ENCODE measurements at places on chromosomes 5 and 9.

GRCh38 chr5:58898538-58898937 is 315.7 kb downstream of the RAB3C start:
- DNase-seq, result no peak

- no peak for DNase-seq
Measured at GRCh38 chr5:38899936-38900335, 54.1 kb downstream of the OSMR start.

DNA sequence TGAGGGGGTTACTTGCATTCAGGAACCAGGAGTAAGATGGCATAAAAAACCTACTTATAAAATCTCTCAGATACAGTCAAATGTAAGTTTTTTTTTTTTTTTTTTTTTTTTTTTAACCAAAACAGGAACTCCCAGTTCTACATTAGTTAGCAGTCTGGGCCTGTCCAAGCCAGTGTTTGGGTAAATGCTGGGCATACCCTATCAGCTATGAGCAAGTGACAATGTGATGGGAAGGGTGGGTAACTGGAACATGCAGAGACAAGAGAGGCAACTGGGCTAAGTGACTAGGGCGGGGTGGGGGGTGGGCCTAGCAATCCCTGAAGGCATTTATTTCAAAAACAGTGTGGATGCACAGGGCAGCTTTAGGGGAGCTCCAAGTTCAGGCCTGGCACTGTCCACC is 2.3 kb downstream of the NMRK1 start:
- DNase-seq, result no peak

- DNase-seq, result no peak
Measured at GRCh38 chr5:95925939-95926338, 35.7 kb downstream of the ELL2 start.

DNA sequence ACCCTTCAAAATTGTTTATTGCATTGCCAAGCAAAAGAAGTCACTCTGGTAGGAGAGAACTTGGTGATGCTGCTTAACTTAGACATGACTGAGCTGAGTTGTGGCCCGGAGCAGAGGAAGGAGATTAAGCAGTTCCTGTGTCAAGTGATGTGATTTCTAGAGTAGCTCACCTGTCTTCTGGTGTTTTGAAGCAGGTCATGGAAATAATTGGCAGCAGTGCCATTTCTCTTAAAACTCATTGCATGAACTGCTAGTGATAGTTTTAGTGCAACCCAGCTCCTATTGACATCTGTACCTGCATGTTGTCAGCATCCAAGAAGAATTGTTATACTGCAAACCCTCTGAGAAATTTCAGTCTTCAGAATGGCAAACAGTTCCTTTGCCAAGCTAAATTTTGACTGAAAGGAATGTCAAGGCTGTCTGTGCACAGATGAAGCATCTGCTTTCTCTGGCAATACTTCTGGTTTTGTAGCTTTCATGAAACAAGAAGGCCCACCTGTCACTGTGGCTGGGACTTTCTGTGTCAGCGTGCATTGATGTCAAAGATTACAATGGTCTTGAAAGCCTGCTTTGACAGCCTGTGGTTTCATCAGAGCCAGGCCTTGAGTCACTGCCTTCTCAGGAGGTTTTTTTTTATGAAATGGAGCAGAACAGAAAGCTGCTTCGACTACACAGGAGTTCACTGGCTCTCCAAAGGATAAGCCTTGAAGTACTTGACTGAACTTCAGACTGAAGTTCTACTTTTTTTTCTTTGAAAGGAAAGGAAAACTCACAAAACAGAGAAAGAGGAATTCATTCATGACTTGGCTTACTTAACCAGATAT is 90.6 kb downstream of the RALGPS1 start:
- DNase-seq, result no peak

- DNase-seq, result no peak
Measured at GRCh38 chr9:100445161-100445902, 18.4 kb downstream of the MSANTD3 start.

DNA sequence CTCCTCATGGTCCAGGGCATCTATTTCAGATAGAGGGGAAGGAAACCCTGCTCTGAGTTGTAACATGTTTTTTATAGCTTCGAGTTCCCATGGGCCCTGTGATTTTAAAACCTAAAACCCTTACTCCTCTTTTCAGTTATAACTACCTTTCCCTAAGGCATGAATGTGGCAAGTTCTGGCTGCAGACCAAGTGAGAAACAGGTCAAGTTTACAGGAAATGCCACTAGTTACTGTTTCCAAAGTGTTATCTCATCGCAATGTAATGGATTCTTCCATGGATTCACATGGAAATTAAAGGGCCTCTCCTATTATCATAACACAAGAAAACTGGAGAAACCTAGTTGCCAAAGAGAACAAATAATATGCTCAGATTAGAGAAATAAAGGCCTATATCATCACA is 574.5 kb upstream of the GRAMD2B start:
- DNase-seq, result no peak

DNA sequence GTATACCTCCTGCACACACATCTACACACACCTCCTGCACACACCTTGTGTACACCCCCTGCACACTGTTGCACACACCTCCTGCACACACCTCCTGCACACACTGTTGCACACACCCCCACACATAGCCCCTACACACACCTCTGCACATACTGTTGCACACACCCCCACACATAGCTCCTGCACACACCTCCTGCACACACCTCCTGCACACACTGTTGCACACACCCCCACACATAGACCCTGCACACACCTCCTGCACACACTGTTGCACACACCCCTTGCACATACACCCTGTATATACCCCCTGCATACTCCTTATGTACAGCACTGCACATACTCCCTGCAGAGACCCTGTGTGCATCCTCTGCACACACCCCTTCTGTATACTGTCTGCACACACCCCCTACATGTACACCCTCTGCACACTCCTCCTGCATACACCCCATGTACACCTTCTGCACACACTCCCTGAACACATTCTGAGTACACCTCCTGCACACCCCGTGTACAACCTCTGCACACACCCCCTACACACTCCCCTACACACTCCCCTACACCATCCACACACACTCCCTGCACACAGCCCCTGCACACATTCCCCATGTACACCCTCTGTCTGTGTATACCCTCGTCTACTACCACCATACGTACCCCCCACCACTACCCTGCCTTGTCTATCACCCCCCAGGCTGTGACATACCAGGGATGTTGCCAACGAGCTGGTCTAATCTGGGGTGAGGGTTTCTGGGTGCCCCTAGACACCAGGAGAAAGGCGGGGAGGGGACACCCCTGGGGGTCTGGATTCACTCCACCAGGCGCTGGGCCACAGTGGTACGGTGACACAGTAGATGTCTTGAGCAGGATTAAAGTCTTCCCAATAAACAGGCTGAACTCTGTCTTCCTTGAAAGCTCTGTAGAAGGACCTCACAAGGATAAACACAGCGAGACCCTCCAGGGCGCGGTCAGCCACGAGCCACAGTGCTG is 1.1 kb upstream of the CEP72 start:
- DNase-seq, result no peak

DNA sequence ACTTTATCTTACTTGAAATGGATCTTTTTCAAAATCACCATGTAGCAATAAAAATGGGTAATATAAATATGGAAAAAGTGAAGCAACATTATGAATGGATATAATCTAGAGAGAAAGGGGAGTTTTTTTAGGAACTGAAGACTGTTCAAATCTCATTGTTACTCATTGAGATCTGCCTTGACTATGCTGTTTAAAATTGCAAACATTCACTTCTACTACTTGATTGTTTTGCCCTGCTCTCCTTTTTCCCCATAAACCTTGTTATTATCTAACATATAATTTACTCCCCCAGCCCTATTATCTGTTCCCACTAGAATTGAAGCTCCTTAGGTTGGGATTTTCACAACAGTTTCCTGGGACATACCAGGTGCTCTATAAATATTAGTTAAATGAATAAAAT is 22.0 kb downstream of the PAM start:
- DNase-seq, result no peak

- DNase-seq, result no peak
Measured at GRCh38 chr9:132078699-132079356, 839 bp downstream of the MED27 start.

GRCh38 chr9:77018058-77018968 is 1.1 kb upstream of the FOXB2 start:
- DNase-seq, result no peak

DNA sequence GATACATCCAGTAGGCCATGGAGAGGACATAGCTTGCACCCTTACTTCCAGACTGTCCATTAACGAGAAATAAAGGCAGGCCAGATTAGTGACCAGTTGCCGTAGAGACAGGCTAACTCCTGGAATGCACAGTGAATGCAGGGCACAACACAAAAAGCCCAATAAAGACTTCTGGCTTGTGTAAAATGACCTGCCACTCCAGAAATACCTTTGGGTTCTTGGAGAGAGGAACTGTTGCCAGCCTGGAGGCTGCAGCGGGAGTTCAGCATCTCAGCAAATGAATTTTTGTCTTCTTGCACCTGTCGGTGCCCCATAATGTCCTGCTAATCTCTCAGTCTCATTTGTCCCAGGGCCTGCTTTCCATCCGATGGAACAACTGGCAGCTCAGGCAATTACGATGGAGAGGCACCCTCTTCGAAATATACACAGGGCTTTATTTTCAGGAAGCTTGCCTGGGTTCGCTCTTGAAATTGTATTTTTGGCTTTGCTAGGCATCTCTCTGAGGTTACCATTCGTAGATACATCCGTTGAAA is 538.8 kb upstream of the ZNF462 start:
- DNase-seq, result no peak

GRCh38 chr9:92650839-92651621 is 18.9 kb downstream of the IPPK start:
- no peak for DNase-seq

GRCh38 chr9:134200730-134201129 is 36.4 kb upstream of the RNU6ATAC start:
- DNase-seq, result no peak

DNA sequence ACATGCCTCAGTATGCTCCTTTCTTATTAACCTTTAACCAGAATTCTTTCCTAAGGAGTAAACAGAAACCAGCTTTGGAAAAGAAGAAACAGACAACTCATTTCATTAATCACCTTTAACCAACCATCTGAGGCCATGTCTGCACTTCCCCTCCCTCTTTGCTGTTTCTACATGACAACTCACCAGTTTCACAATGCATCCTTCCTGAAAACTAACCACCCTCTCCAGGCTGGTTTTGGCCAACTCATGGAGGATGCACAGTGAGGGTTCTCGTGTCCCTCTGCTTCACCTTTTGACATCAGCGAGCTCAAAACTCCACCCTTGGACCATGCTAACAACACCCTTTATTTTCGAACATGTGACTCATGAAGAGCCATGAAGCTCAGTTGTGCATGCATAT is 244.1 kb downstream of the ELAVL2 start:
- no peak for DNase-seq

DNA sequence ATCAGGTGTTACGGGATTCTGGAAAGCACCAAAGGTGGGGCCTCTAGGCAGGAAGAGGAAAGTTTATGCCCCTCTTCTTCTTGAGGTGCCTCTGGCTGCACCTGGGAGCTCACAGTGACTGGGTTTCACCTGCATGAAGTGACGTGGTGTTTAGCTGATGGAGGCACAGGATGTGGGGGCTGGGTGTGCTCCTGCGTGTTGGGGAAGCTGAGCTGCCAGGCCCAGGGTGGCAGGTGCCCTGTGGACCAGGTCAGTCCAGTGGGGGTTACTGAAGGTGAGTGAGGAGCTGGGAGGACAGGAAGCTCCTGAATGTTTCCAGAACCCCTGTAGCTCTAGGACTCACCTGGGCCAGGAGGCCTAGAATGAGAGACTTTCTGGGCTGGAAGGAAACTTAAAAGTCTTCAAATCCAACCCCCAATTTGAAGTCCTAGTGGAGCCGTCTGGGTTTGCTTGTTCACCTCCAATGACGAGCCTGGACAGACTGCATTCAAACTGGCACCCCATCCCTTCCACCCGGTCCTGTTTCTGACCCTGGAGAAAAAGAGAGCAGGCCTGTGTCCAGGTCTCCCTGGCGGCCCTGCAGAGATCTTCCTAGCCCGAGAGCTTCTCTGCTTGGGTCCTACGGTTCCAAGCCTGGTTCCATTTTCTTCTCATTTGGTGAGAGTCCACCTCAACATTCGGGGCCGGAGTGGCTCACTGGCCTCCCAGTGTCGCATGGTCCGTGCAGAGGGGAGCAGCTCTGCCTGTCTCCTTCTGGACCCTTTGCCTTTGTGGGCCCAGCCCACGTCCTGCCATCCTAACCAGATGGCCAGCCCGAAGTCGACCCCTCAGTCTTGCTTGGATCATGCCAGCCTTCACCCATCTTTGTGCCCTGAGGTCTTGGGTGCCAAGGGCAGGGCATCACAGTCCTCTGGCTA is 22.3 kb downstream of the TRAF1 start:
- no peak for DNase-seq

GRCh38 chr5:55232985-55233928 is at the start of gene CCNO:
TSS of gene CCNO (minus strand) at chr5:55233608. CDS start at chr5:55233523, 85 bp downstream.
- DNase-seq, result peak; percentile 13

DNA sequence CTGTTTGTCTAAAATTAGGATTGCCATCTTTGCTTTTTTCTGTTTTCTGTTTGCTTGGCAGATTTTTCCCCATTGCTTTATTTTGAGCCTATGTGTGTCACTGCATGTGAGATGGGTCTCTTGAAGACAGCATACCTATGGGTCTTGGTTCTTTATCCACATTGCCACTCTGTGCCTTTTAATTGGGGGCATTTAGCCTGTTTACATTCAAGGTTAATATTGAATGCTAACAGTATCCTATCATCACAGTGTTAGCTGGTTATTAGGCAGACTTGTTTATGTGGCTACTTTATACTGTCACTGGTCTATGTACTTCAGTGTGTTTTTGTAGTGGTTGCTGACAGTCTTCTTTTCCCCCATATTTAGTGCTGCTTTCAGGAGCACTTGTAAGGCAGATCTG is 67.3 kb downstream of the ISOC1 start:
- no peak for DNase-seq

DNA sequence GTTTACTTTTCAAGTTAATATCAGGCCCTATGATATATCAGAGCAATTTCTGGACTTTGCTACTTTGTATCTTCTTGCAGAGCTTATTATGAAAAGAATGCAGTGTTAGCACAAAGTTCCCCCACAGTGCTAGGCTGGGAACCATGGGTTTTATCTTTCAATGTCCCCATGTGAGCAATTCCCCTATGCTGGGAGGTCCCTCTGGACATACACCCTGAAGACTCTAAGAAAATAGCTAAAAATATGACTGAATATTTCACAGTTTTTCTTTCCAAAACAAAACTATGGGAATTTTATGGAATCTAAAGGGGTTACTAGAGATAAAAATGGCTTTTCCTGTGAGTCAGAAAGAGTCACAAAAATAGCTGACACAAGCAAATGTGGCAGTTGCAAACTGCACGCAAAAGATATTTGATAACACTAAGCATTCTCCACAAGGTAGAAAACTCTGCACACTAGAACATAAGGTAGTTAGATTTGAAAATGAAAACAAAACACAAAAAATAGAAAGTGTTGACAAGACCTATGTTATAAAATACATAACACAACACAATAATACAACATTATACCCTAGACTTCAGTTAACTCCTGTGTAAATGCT is 487.5 kb upstream of the GRIN3A start:
- no peak for DNase-seq

DNA sequence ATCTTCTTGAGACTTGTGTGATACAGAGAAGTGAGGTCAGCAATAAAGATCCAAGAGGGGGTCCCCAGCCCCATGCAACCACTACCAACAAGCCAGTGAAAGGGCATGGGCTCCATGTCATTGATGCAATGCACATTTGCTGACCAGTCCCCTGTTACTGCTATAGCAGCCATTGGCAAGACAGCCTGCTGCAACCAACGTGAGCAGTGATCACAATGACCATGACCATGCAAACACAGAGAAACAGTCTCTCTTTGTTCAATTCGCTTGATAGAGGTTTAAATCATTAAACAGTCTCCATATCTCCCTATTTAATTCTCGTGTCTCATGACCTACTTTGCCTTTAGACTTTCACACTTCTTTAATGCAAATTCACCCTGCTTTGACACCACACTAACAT is 30.0 kb upstream of the FOXB2 start:
- DNase-seq, result no peak
